Bladder microvascular endothelial cell (primary cell): ENCODE measurements at places on chromosomes 5 and 9. TPM values are rescaled to one million over a fixed set of nuclear protein-coding genes. Genes with fewer than 3 reads are reported as not detected.

SLC6A3 gene
- not detected in 2 replicates for total RNA-seq

CCDC69 gene
- total RNA-seq: 5.1 and 7.1 TPM in 2 replicates

CCL27 gene
- 0.16 TPM in 1 of 2 replicates, not detected in the other for total RNA-seq

PLPPR1 gene
- 0.19 TPM in 1 of 2 replicates, not detected in the other for total RNA-seq

MED10 gene
- total RNA-seq: 3.9 and 14.7 TPM in 2 replicates

ZNF483 gene
- 0.81 and 2.1 TPM in 2 replicates for total RNA-seq

TMEFF1 gene
- total RNA-seq: 3.6 and 10.8 TPM in 2 replicates

TICAM2 gene
- 0.63 and 0.65 TPM in 2 replicates for total RNA-seq

OR5C1 gene
- not detected in 2 replicates for total RNA-seq

UBTD2 gene
- total RNA-seq: 14.7 and 22.8 TPM in 2 replicates

THBS4 gene
- total RNA-seq: not detected in 2 replicates

PLPP6 gene
- total RNA-seq: 4.2 and 6.7 TPM in 2 replicates

SLC31A2 gene
- 5.3 and 14.5 TPM in 2 replicates for total RNA-seq

SLC23A1 gene
- total RNA-seq: not detected in 2 replicates

RABL6 gene
- 66.5 and 73.3 TPM in 2 replicates for total RNA-seq

LHFPL2 gene
- total RNA-seq: 29.8 and 78.5 TPM in 2 replicates

SLC34A3 gene
- not detected in 2 replicates for total RNA-seq

MIGA2 gene
- total RNA-seq: 19.8 and 31.1 TPM in 2 replicates

PCDHAC1 gene
- 0.06 TPM in 1 of 2 replicates, not detected in the other for total RNA-seq

GABRA6 gene
- not detected in 2 replicates for total RNA-seq

MSX2 gene
- total RNA-seq: 0.06 TPM in 1 of 2 replicates, not detected in the other

WHRN gene
- under 0.01 and 0.19 TPM in 2 replicates for total RNA-seq

S1PR3 gene
- 0.65 and 3.1 TPM in 2 replicates for total RNA-seq

PKD2L2 gene
- not detected in 2 replicates for total RNA-seq

IFNA21 gene
- not detected in 2 replicates for total RNA-seq

TXNDC8 gene
- total RNA-seq: not detected in 2 replicates

SPATA9 gene
- total RNA-seq: not detected in 2 replicates

SAXO1 gene
- total RNA-seq: under 0.01 TPM in 1 of 2 replicates, not detected in the other

BAAT gene
- total RNA-seq: under 0.01 TPM in 1 of 2 replicates, not detected in the other

IL12B gene
- total RNA-seq: not detected in 2 replicates

PCDHGA2 gene
- 0.81 and 1.9 TPM in 2 replicates for total RNA-seq

C5orf58 gene
- total RNA-seq: not detected in 2 replicates

COL27A1 gene
- 2.6 and 7.8 TPM in 2 replicates for total RNA-seq

DBH gene
- not detected in 2 replicates for total RNA-seq

TUSC1 gene
- total RNA-seq: 5.9 and 6.8 TPM in 2 replicates

TRIM36 gene
- 0.38 and 0.49 TPM in 2 replicates for total RNA-seq

SH3RF2 gene
- total RNA-seq: 0.16 and 0.88 TPM in 2 replicates

FGD3 gene
- total RNA-seq: under 0.01 TPM in 1 of 2 replicates, not detected in the other

TIMD4 gene
- total RNA-seq: not detected in 2 replicates

KIF12 gene
- total RNA-seq: 0.06 TPM in 1 of 2 replicates, not detected in the other

FSD1L gene
- total RNA-seq: 2.1 and 6.5 TPM in 2 replicates

WDR38 gene
- not detected in 2 replicates for total RNA-seq

PCDHGB7 gene
- total RNA-seq: 3.2 and 12.3 TPM in 2 replicates

ATP6V0E1 gene
- 212 and 483 TPM in 2 replicates for total RNA-seq

CANX gene
- total RNA-seq: 535 and 841 TPM in 2 replicates

CAMK2A gene
- total RNA-seq: not detected in 2 replicates

PLAC8L1 gene
- not detected in 2 replicates for total RNA-seq
